Activated CD4-positive, alpha-beta T cell treated with anti-CD3 and anti-CD28 coated beads, Interleukin-2, amount 10 ng/mL, durations not matched to agents 7 days and 5 days (primary cell): ENCODE measurements at places on chromosomes 13 and 19. TPM values are rescaled to one million over a fixed set of nuclear protein-coding genes. Genes with fewer than 3 reads are reported as not detected.

Gene ZNF829
- total RNA-seq, result 7.6 TPM

DNA sequence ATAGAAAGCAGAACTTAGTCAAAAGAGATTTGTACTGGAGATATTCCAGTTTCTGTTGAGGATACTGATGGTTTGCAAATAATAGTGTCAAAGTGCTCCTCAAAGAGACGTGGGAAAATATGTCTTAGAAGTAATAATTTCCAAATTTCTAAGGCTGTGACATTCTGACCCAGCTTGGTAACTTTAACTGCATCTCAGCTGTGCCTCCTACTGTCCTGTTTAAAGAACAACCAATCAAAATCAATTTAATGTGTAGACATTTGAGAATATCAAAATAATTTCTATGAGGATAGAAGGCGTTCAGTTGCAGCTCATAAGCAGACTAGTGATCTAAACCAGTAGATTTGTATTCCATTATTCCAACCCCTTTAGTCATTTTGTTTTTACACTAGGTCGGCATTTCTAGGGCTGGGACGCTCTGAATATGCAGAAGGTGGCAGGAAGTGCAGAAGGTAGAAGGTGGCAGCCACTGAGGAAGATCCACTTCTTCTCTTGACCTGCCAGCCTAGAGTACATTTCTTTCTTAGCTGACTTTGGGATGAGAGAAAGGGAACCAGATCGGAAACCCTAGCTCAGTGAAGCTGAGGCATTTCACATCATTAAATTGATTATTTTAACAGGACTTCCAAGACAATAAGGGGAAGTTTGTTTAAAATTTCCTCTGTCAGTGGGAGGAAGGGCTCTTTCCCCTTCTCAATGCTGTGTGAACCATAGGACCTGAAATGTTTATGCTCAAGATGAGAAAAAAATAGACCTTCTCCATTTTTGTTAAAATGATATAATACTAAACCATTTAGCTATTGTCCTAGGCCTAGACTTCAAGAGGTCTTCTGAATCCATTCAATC lies 67.5 kb downstream of the COL4A1 start:
- no peak overlapping the region for H3K27ac ChIP-seq
- H3K36me3 ChIP-seq, result no peaks in the 10 kb centered on the region
- H3K4me3 ChIP-seq, result no peak overlapping the region
- no peak for DNase-seq
- peaks cover 16% of the 10 kb centered on the region for H3K27me3 ChIP-seq

- DNase-seq, result no peak
- H3K4me3 ChIP-seq, result no peak overlapping the region
- peaks cover 4% of the 10 kb centered on the region for H3K36me3 ChIP-seq
- no peak overlapping the region for H3K27ac ChIP-seq
- no peaks in the 10 kb centered on the region for H3K4me1 ChIP-seq
- no peaks in the 10 kb centered on the region for H3K27me3 ChIP-seq
Measured at GRCh38 chr13:23730251-23730650, 158.9 kb downstream of the MIPEP start.

GRCh38 chr19:5863030-5863665 lies 7.2 kb downstream of the FUT5 start:
- no peaks in the 10 kb centered on the region for H3K27me3 ChIP-seq
- no peaks in the 10 kb centered on the region for H3K4me1 ChIP-seq
- H3K4me3 ChIP-seq, result no peak overlapping the region
- H3K27ac ChIP-seq, result no peak overlapping the region
- no peak for DNase-seq
- H3K36me3 ChIP-seq, result no peaks in the 10 kb centered on the region

Gene TMEM59L
- not detected for total RNA-seq

DNA sequence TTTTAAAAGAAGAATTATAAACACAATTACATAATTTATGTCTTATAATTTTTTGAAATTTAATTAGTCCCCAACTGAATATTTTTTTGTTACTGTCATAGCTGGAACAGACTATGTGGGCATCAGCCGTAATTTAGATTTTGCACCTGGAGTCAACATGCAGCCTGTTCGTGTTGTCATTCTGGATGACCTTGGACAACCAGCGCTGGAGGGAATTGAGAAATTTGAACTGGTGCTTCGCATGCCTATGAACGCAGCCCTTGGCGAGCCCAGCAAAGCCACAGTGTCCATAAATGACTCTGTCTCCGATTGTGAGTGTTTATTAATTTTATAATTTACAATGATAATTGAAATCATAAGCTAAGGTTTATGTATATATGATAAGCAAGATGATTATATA lies 142.3 kb downstream of the STOML3 start:
- DNase-seq, result no peak
- no peaks in the 10 kb centered on the region for H3K27me3 ChIP-seq
- no peaks in the 10 kb centered on the region for H3K36me3 ChIP-seq
- H3K27ac ChIP-seq, result no peak overlapping the region

GRCh38 chr19:10133596-10133995 lies 13.9 kb upstream of the EIF3G start:
- H3K4me3 ChIP-seq, result no peak overlapping the region
- H3K27me3 ChIP-seq, result no peaks in the 10 kb centered on the region
- H3K27ac ChIP-seq, result no peak overlapping the region
- DNase-seq, result no peak
- peaks cover 36% of the 10 kb centered on the region for H3K36me3 ChIP-seq
